ENCODE measurements at places on chromosomes 6 and 20.

DNA sequence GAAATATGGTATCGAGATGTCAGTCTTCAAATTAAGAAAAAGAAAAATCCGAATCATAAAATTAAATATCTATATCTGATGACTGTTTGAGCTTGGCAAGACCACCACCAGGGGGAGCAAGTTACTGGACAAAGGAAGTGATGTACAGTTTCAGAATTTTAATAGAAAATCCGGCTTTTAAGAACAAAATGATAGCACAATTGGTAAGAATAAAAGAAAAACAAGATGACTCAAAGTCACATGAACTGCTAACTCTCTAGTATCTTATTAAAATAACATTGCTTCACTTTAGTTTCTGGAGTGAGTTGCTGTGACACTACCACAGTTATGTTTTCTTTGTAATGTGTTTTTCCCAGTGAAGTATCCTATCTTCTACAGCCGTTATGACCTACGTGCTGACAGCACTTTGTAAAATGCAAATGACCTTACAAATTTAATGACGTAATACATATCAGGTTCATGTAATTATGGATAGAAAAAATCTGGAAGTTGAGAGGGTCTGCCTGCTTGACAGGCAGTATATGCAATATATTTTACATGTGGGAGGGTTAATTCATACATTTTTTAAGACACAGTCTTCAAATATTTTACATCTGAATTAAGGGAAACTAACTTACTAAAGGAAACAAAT is 405.3 kb upstream of the HS3ST5 start:
- DNase-seq: peak; percentile 25

- DNase-seq: no peak
Observed at GRCh38 chr20:21377701-21378100, 19.6 kb downstream of the NKX2-4 start.

DNA sequence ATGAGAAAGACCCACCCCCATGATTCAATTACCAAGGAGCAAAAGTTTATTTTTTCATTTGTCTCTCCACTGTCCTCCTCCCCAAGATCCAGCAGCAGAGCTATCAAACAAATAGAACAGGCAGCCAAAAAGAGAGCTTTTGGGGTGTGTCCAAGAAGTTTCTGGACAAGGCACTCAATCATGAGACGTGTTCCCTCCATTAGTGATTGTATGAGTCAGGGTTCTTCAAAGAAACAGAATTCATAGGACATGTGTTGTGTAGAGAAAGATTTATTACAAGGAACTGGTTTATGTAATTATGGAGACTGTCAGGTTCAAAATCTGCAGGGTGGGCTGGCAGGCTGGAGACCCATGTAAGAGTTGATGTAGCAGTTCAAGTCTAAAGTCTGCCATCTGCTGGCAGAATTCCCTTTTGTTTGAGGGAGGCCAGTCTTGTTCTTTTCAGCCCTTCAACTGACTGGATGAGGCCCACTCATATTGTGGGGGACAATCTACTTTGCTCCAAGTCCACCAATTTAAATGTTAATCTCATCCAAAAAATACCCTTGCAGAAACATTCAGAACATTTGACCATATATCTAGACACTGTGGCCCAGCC is 248.1 kb upstream of the OPRM1 start:
- no peak for DNase-seq

DNA sequence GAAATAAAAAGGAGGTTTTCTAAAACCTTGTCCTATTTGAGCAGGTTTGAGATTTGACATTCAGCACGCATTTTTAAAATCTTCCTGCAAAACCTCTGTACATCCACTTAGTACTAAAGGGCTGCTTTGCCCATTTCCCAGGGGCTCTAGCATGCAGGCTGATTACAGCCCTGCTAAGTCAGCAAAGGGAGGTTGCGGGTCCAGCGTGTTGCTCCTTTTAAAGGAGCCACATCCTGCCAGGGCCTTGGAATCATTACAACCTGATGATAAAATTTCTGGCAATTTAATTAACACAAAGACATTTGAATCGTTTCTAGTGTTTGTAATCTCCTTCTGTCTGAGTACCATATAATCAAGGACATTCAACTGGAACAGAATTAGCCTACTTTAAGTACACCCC is 455.1 kb upstream of the CITED2 start:
- DNase-seq: no peak

DNA sequence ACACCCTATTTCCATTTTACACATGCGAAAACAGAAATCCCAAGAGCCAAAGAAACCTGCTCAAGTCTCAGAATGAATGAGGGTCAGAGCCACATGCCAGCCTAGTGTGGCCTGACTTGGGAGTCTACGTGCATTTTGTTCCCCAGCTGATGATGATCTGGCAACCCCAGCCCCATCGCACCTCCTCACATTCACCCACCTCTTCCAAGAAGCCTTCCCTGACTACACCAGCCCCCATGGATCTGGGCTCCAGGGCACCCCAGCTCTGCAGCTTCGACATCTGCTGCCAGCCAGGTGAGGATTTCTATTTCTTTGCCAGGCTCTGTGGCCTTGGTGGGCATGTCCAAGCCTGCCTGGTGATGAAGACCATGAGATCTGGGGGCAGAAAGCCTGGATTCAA is 41.0 kb downstream of the ANGPT4 start:
- peak; percentile 37 for DNase-seq

DNA sequence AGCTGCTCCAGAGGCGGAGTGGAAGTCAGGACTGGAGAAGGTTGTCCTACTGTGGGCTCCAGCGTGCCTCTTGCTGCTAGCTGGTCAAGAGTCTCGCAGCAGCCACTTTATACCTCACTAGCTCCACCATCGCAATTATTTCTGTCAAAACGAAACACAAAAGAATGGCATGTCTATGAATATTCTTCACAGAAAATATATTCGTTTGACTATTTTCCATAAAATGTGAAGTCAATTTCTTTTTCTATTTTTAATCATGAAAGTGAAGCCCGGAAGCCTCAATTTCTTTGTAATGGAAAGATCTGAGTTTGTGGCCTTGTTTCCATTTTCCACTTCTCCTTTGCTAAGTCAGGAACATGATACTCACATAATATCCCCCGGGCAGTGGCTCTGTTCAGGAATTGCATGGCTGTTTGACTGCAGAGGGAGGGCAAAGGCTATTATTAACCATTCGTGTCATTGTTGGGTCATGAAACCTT is 51.7 kb downstream of the DTD1 start:
- DNase-seq: no peak

GRCh38 chr6:89501753-89502152 is 68.8 kb downstream of the ANKRD6 start:
- no peak for DNase-seq

GRCh38 chr6:136174510-136174909 is 75.6 kb downstream of the MTFR2 start:
- no peak for DNase-seq

GRCh38 chr6:124960757-124961463 is 1.3 kb upstream of the RNF217 start:
- DNase-seq: no peak

- no peak for DNase-seq
Observed at GRCh38 chr6:13248584-13248985, 79.8 kb downstream of the TBC1D7 start.

DNA sequence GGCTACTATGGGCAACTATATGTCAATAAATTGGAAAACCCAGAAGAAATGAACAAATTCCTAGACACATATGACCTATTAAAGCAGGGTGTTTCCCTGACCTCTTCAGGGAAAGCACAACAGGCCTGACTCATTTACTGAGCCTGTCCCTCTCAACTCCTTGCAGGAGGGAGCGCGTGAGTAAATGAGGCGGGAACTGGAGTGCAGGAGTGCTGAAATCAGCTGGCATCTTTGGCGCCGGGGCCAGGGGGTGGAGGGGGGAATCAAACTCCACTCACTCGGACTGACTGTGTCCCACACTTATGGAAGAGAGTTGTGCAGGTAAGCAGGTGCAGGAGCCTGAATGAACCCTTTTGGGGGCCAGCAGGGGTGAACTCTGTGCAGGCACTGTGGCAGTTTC is 671.2 kb upstream of the PTCHD4 start:
- peak; percentile 44 for DNase-seq

DNA sequence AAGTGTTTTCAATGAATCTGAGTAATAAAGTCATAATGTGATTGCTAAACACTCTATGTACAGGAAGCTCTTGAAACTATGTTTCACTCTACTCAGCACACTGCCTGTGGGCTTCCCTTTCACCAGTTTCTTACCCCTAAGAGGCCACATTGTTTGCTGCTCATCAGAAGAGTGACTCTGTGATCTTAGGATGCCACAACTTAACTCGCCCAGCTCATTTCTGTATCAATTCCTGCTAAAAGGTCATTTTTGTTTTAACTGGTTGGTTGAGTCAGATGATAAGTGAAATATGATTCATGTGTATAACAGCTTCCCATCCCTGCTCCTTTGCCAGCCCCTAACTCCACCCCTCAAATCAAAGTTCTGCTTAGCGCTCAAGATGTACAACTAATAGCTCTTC is 9.8 kb upstream of the NDUFAF4 start:
- no peak for DNase-seq

DNA sequence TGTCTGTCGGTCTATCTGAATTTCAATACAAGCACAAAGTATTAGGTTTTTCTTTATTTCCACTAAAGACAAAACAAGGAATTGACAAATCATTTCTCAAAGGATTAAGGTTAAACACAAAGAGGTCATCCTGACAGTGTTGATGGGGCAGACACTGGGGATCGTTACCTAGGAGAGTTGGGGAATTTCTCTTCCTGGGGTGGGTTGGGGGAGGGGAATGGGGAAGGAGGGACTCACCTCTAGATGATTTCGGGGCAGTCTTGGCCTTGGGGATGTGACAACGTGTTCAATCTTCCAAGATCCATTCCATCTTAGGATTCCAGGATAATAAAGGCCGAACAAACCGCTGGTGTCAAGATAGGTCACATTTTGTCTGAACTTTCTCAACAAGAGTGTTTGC is 35.4 kb upstream of the FOXA2 start:
- no peak for DNase-seq

DNA sequence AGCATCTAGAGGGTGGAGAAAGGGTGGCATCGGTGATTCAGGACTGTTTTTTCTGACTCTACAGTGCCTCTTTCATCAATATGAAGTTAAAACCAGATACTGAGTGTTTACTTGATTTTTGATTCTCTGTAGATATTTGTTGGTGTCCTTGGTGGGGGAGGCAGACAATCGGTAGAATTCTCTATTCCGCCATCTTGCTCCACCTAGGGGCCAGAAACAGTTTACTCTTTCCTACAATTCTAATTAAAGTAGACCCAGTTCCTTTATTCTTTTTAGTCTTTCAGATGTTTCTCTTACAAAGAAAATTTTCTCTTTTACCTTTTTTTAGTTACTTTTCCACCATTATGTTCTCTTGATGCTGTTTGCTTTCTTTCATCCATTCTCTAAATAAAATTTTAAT is 162.1 kb upstream of the RAB32 start:
- no peak for DNase-seq

- no peak for DNase-seq
Observed at GRCh38 chr6:138082232-138082631, 25.0 kb downstream of the PERP start.

- DNase-seq: peak; percentile 17
Observed at GRCh38 chr6:107488875-107489635, 862 bp upstream of the SOBP start.

- DNase-seq: peak; percentile 99
Observed at GRCh38 chr20:11267131-11267761, 593.4 kb upstream of the JAG1 start.

DNA sequence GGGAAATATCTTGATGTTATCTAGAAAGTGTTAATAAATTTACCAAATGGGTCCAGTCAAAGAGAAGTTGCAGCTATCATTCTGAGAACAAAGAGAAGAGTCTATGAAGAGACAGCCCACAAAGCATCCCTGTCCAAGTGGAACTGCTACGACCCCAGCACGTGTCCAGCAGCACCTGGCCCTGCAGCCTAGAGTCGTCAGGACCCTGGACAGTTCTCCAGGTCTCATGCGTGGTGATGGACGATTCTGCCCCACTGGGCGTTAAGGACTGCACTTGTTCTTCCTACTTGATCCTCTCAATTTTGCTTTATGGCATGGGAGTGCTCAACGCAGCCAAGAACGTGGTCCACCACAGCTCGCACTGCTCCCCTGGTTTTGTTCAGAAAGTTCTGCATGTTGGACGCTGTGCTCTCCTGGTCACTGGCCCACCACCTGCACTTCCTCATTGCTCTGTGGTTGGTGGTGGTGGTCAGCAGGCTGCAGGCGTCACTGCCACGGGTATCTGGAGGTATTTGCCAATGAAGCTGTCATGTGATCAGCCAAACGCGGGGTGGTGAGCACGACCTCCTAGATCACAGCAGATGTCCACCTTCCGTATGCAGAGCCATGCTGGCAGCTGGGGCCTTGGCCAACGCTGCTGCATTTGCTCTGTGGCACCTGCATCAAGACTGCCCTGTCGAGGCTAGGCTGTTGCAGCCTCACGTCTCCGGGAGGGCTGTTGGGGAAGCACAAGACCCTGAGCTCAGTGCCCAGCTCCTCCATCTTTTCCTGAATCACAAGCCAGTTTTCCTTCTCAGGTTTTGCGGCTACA is 356.4 kb downstream of the CDH4 start:
- DNase-seq: peak; percentile 23

GRCh38 chr20:41638456-41638855 is 20.3 kb upstream of the CHD6 start:
- no peak for DNase-seq

DNA sequence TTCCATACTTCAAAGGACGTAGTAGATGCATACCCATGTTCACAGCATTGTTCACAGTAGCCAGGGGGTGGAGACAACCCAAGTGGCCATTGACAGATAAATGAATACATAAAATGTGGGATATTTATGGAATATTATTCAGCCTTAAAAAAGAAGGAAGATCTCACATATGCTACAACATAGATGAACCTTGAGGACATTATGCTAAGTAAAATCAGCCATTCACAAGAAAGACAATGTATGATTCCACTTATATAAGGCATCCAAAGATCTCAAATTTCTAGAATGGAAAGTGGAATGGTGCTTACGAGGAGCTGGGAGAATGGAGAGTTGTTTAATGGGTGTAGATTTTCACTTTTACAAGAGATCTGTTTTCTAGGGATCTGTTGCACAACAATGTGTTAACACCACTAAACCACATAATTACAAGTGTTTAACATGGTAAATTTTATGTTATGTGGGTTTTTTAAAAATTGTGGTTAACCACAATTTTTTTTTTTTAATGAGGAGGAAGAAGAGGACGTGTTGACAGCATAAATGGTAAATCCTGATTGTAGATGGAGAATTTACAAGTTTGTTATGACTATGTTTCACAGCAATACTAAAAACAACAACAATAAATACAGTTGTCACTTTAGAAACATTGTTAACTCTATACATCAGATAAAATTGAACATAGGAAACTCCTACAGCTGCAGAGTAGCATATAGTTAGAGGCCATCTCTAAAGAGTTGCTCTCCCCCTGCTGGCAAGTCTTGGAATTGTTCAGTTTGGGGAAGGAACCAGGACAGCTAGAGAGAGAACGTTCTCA is 41.6 kb downstream of the CCN2 start:
- DNase-seq: peak; percentile 61

GRCh38 chr20:49786668-49787370 is 25.8 kb upstream of the SLC9A8 start:
- DNase-seq: no peak

DNA sequence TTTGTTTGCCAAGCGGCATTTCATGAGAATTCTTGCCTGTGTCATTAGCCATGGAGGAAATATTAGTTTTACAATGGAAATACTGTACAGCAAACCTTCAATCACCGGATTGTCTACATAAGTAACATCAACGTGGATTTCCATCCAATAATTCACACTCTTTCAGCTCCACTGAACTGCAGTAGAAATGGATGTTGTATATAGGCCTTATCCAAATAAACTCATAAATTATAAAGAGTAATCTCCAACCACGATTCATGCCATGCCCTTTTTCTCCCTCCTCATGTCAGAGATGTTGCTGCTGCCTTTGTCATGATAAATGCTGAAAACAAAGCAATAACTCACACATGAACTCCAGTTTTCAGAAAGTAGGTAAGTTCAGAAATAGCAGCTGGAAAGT is 54.9 kb upstream of the EYS start:
- no peak for DNase-seq

All from mammary epithelial cell (primary cell).